ENCODE measurements at places on chromosomes 13 and 19.
A peak's percentile ranks its signal among the peaks of the same experiment; 100 is the strongest.

DNA sequence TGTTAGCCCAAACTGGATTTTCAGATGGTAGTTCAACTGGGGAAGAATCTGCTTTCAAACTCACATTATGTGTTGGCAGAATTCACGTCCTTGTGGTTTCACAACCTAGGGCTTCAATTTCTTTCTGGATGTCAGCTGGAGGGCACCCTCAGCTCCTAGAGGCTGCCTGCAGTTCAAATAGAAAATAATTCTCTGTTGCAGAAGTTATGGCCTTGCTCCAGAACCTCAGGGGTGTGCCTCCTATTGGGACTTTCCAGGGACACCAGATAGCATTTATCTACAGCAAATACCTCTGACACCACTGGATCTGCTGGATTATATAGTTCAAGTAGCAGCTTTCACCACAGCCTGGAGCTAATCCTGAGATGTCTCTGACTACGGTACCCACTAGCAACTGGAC is 11.8 kb upstream of the RB1 start:
- no peak for DNase-seq

DNA sequence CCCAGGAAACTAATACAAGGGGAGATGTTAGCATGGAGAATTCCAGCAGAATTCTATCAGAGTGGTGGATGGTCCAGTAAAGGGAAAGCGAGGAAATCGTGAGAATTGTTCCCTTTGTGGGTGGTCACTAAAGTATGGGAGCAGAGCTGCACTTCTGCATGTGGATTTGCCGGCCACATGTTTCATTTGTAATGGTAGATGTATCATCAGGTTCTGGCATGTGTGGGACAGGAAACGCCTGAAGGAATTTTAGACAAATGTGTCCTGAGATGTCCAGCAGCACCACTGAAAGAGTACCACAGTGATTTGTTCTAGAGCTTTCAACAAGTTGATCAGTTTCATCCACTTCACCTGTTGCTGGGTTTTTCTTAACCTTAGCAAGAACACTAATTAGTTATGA is 308.4 kb downstream of the SHISA2 start:
- DNase-seq: no peak

DNA sequence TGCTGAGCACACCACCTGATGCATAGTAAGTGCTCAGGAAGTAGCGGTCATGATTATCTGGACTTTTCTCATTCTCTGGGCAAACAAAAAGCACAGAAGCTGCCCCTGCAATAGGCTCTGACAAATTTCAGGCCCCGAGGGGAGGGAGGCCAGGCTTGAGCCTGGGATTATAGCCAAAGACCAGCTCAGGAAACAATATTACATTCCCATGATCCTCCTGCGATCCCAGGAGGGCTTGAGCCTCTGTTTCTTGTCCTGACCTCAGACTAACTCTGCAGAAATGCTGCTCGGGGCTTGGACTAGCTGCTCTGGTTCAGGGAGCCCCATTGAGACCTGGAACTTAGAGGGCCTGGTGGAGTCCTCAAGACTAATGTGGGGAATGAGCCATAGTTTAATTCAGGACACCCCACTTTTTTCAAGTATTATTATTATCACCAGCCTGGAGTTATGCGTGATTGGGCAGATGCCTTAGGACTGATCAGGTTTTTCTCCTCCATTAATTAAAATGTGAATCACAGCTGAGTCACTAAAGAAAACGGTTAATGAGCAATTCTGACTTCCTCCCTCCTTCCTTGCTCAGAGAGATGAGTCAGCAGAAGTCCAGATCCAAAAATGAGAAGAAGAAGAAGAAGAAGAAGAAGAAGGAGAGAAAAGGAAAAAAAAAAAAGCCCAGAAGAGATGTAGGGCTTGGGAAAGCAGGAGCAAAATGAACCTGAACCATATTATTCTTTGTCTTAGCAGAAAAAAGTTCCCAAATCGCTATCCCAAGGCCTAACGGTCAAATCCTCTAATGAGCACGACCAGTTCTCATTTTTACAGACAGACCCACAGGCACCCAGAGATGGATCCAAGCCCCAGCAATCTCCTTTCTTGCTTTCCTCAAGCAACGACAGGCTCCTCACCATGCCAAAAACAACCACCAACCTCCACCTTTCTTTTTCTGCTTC is 107.2 kb downstream of the CACNA1A start:
- no peak for DNase-seq

- DNase-seq: peak; percentile 61
These were observed 4.0 kb downstream of the ZBTB7A start for GRCh38 chr19:4062419-4063368.

GRCh38 chr19:46732172-46732938 is 13.5 kb upstream of the FKRP start:
- DNase-seq: no peak
